ENCODE measurements at places on chromosomes 2 and 18.
A peak's percentile ranks its signal among the peaks of the same experiment; 100 is the strongest.

- no peak for DNase-seq
Observed at GRCh38 chr2:50102383-50102782, 929.5 kb downstream of the NRXN1 start.

GRCh38 chr2:235960716-235961640 is 207.2 kb downstream of the GBX2 start:
- DNase-seq, result no peak

GRCh38 chr2:54628418-54628817 is 95.0 kb upstream of the EML6 start:
- no peak for DNase-seq

- no peak for DNase-seq
Observed at GRCh38 chr2:9950521-9951271, 797 bp upstream of the GRHL1 start.

- DNase-seq, result peak; percentile 33
Observed at GRCh38 chr2:176001281-176001915, 669 bp downstream of the LNPK start.

DNA sequence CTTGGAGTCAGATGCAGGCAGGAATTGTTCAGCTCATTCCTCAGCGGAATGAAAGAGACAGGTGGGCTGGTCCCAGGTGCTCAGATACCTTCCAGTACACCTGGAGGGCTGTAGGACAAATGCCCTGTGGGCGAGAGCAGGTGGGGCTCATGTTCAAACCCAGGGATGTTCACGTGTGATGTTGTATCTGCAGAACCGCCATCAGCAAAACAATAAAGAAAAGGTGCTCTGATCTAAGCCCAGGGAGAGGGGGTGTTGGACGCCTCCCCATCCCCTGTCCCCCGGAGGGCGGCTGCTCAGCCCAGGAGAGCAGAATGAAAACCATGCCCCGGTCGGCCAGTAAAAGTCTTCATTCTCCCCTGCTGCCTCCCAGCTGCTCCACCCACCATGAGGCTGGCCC is 197.4 kb downstream of the HAUS1 start:
- no peak for DNase-seq

Measured in astrocyte (in vitro differentiated cells and primary cell).